ENCODE measurements at places on chromosomes 3 and 15.

DNA sequence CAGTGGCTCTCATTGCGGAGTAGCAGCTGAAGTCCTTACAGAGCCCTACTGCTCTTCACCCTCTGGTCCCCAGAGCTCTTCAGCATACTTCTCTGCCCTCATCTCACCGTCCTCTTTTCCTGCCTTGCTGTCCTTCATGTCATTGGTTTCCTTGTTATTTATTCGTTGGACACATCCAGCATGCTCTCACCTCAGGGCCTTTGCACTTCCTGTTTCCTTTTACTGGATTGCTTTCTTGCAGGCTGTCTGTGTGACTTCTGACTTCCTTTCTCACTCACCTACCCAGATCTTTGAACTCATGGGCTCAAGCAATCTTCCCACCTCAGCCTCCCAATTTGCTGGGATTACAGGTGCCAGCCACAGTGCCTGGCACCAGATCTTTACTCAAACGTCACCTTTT, 127.1 kb downstream of the NR1D2 start:
- no peak for DNase-seq

- no peak for DNase-seq
These were observed 234.7 kb downstream of the PLCL2 start for GRCh38 chr3:17119201-17120072.

DNA sequence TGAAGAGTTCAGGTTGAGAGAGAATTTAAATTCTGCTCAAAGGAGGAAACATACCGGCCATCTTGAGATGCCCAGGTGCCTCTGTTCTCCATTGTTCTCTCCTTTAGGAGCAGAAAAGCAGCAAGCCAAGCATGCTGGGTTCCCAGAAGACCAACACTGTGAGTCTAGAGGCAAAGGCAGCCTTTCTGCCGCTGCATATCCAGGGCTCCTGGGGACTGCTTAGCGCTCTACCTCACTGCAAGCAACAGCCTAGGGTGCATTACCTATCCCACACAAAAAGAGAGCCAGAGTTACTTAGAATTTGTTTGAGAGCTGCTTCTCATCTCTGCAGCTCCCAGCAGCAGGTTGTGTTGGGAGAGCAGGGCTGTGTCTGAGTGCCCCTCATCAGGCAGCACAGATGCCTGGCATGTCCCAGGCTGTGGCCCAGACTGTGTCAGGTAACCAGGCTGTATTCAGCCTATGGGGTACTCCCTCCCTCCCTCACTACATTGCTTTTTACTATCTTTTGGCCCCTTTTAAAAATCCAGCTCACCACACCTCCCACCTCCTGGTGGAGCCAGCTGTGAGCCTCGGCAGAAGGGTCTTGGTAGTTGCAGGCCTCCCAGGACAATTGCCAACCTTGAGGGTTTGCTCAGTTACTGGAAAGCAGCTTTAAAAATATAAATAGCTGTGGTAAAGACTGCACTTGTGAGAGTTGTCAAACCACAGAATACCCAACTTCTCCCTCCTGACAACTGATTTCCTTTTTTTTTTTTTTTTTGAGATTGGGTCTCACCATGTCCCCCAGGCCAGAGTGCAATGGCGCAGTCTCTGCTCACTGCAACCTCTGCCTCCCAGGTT, 30.2 kb downstream of the BCL2L10 start:
- DNase-seq = no peak

GRCh38 chr3:187263270-187263669, 28.3 kb downstream of the MASP1 start:
- no peak for DNase-seq

DNA sequence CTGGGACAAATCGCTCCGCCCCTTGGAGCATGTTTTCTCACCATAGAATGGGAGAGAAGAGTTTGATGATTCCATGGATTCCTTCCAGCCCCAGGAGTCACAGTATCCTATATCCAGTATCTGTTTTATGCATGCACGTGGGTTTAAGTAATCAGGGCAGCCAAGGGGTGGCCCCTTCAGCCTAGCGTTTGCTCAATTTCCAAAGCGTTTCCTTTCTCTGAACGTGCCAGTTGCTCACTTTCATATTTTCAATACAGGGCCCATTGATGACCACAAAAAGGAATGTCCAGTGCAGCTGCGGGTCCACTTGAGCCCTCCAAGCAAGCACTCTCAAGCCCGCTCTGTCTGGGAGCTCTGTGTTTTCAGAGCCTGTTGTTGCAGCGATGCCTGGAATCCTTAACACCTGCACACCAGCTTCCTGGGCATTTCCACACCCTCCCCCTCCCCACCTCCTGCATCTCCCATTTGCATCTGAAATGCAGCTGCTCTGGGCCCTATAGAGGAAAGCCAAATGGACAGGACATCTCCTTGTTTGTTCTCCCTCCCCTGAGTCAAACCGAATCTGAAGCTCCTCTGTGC, 164.3 kb upstream of the LPP start:
- peak; percentile 93 for DNase-seq

DNA sequence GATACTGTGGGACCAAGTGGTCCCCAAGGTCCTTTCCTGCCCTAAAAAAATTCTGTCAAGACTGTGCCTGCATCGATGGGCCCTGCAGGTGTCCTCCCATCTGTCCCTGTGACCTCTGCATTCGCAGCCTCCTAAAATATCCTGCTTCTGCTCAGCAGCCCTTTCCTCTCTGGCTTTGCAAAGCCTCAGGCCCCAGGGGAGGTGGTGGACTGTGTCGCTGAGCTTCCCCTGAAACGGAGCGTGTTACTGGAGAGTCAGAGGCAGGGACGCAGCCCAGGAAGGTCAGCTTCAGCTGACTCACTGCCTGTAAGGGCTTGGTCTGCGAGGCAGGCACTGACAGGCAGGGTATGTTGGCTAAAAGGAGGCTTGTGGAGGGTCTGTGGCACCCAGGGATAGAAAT, 110.0 kb downstream of the RAB11A start:
- DNase-seq = no peak

DNA sequence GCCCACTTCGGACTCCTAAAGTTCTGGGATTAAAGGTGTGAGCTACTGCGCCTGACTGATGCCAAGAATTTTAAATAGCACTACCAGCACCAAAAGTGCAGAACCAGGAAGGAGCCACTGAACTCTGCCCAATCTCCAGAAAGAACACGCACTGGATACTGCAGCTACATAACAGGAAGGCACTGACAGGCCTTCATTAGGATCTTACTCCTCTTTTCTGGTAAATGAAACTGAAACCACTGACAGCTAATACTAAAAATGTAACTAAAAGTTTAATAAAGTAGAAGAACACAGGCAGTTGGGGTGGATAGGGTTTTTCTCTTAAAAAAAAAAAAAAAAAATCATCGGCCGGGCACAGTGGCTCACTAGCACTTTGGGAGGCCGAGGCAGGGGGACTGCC, 74.1 kb upstream of the CHRM5 start:
- no peak for DNase-seq

DNA sequence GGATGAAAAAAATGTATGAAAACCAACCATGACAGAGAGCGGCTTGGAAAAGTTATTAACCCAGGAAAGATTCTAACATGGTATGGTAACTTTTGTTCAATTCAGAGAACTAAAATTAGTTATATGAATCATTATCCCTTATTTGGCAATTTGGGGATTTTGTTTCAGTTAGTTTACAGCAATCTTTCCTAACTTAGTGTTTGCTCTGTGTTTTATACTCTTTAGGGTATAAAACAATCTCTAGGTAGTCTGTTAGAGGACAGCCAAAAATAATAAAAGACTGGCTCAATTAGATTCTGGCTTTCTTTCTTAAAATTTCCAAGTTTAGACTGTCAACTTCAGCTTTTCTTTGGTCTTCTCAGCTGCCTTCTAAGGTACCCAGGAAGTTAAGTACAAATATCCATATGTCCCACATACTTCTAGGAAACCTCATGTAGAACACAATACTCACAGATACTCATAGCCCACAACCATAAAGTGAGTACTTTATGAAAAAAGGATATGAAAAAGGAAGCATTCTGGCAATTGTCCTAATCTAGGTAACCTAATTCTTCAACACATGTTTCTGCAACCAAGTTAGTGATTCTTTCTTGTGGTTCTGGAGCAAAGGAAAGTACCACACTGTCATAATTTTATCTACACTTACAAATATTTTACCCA, 849.3 kb downstream of the ROBO1 start:
- no peak for DNase-seq

GRCh38 chr3:86126552-86126951, 864.4 kb downstream of the VGLL3 start:
- DNase-seq = no peak

GRCh38 chr3:17802950-17803349, 60.5 kb upstream of the TBC1D5 start:
- DNase-seq = no peak

- no peak for DNase-seq
These were observed 201.8 kb downstream of the GRM7 start for GRCh38 chr3:7062714-7063113.

DNA sequence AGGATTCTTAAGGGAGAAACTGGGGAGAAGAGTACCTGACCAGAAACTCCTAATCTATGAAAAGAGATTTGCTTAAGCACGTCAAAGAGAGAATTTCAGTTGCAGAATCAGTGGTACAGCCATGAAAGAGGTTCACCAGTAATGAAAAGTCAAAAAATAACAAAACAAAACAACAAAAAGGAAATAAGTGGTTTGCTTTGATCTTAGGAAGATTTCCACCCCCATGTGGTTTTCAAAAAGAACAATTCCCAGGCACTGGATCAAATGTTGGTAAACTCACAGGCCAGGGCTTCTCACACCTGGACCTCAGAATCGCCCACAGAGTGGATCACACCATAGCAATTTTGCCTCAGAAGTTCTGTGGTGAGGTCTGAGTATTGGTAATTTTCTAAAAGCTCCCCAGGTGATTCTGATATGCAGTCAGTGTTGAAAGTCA, 67.5 kb downstream of the TMEM39A start:
- no peak for DNase-seq

- DNase-seq = no peak
These were observed 629 bp downstream of the RPL24 start for GRCh38 chr3:101685870-101686307.

DNA sequence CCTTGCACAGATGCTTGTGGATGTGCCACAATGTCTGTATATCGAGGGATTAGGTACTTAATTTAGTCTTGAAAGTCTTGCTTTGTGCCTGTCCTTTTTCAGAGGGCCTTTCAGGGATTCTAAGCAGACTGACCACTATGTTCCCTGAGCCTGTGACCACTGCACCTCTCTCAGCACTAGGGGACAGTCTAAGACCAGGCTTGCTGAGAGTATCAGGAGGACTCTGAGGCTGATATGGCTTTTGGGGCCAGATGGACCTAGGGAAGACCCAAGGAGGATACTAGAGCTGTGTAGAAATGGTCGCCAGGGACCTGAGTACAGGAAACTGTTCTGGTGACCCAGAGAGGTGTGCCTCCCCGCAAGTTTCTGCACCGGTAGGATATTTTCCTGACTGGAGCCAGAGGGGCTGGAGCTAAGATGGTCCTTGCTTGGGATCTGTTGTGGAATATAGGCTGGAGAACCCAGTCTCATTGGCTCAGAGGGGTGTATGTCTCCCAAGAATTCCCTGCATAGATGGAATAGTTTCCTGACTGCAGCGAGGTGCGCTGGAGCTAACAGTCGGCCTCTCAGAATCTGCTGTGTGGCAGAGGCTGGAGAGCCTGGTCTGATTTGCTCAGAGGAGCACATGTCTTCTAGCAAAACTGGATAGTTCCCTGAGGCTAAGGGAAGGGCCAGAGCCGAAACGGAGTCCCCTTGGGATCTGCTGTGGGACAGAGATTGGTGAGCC, 213.2 kb upstream of the DCBLD2 start:
- no peak for DNase-seq

- DNase-seq = no peak
These were observed 31.8 kb downstream of the PLXNA1 start for GRCh38 chr3:127014536-127015281.

DNA sequence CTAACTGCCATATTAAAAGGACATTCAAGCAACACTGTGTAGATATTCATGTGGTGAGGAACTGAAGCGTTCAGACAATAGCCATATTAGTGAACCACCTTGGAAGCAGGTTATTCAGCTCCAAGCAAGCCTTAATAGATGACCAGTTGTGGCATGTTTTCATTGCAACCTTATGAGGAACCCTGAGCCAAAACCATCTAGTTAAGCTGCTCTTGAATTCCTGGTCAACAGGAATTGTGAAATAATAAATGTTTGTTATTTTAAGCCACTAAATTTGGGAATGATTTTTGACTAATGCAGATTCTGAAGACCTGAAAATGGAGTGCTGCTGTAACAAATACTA, 73.0 kb downstream of the SPRED1 start:
- no peak for DNase-seq

DNA sequence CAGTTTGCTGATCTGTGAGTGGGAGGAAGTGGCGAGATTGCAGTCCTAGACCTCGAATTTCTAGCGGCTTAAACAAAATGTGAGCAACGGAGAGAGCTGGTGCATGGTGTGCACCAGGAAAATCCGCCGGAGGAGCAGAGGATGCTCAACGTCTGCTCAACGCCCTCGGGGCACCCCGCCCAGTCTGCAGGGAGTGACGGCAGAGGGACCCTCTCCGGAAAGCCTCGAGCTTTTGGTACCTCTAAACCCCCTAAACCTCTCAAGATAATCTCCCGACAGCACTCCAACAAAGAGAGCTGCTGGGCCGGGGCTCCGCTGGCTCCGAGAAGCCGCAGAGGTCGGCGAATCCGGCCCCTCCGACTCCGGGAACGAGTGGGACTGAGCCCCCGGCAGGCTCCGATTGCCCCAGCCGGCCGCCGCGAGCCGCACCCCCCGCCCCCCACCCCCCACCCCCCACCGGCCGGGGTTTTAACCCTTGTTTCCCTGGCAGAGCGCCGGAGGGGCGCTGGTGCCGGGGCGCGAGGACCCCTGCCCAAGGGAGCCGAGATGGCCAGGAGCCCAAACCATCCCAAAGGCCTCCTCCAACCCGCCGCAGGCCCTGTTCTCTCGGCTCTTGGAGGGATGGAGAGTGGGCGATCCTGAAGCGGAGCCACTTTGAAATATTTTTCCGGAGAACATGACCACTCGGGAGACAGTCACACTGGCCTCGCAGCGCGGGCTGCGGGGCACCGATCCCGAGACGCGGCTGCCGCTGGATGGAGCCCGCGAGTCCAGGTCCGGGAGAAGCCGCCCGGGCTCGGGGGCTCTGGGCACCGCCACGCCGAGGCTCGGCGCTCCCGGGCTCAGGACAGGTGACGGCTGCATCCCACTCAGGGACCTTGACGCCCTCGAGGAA, 1.5 kb downstream of the MEGF11 start:
- peak; percentile 68 for DNase-seq

DNA sequence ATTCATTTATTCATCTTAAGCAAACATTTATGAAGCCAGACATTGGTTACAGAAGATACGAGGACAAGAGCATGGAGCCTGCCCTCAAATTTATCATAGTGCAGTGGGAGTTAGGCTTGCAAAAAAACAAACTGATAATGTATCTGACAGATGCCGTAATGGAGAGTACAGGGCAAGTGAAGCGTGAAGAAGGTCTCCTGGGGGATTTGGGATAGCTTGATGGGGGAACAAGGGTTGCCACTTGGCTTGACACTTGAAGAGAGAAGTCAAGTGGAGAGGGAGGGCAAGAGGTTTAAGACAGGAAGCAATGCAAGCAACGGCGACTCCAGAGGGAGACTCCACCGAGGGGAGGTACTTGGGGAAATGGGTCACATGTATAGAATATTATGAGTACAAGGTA, 129.3 kb downstream of the SSR3 start:
- DNase-seq = no peak

Measured in NCI-H2081 (cell line).